ENCODE measurements at places on chromosomes 5 and 9. TPM values are rescaled to one million over a fixed set of nuclear protein-coding genes. Genes with fewer than 3 reads are reported as not detected.

CSF1R gene
- total RNA-seq, result 74.8 TPM

DNA sequence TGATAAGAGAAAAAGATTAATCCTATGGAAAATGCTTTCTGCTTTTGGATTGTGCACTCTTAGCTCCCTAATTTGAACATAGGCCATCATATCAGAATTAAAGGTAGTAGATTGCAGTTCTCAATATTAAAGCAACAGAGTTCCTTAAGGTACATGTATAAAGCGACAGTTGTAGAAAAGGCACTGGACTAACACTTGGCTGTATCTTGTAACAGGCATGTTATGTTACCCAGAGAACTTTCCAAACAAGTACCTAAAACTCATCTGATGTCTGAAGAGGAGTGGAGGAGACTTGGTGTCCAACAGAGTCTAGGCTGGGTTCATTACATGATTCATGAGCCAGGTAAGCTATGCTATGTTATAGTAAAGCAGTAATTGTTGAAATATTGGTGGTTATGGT lies 3.3 kb upstream of the SECISBP2 start:
- DNase-seq, result no peak

MORN5 gene
- not detected for total RNA-seq

DNA sequence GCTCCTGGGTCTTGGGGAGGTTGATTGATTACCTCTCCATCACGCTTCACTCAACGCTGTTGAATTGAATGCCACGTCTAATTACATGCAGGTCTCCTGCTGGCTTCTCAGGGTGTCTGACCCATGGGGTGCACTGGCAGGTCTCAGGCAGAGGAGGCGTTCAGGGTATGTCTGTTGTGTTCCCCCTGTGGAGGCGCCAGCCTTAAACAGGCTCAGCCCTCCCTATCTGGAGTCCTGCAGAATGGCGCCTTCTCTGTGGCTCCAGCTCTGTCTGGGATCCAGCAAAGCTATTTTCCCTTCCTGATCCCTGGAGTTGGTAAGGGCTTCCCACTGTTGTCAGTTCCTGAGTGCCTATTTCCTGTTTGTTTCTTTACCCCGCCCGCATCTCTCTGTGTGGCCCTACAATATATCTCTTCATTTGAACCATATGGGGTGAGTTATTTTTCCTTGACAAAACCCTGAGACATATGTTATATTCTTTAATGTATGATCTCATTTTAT lies 150.0 kb downstream of the NTRK2 start:
- no peak for DNase-seq

- no peak for DNase-seq
Measured at GRCh38 chr5:126339215-126339805, 83.9 kb upstream of the GRAMD2B start.

- no peak for DNase-seq
Measured at GRCh38 chr5:82597437-82597836, 319.3 kb upstream of the RPS23 start.
